ENCODE measurements at places on chromosomes 3 and 15.
A peak's percentile ranks its signal among the peaks of the same experiment; 100 is the strongest.

DNA sequence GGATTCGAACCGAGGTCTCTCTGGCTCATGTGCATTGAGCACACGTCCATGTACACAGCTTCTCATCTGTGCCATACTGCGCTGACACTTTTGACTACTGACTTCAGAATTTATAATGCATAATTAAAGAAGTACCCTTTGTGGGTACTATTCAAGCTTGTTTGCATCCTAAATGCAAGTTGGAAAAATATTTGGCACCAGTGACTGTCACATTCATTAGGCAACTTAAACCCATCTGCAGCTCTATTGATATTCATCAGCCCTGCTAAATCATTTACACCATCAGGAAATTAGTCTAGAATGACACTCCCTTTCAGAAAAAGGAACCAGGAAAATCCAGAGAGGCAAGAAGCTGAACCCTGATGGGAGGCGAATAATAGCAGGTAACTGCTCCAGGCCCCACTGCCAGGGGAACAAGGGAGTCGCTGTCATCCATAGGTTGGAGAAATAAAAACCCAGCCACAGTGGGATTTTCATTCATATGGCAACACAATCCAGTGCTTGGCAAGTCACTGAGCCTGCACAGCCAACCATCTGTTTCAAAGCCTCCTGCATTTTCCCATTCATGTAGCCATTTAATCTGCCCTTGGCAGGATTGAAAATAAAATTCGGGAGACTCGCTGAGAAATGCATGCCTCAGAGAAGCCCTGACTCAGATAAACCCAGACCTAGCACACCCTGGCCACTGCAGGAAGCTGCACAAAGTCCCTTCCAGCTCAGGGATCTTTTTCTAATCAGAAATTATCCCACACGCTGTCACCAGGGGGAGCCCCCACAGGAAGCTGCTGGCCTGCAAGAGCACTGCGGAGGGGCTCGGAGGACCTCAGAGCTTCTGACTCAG is 103.0 kb upstream of the VEPH1 start:
- peak; percentile 58 for DNase-seq

DNA sequence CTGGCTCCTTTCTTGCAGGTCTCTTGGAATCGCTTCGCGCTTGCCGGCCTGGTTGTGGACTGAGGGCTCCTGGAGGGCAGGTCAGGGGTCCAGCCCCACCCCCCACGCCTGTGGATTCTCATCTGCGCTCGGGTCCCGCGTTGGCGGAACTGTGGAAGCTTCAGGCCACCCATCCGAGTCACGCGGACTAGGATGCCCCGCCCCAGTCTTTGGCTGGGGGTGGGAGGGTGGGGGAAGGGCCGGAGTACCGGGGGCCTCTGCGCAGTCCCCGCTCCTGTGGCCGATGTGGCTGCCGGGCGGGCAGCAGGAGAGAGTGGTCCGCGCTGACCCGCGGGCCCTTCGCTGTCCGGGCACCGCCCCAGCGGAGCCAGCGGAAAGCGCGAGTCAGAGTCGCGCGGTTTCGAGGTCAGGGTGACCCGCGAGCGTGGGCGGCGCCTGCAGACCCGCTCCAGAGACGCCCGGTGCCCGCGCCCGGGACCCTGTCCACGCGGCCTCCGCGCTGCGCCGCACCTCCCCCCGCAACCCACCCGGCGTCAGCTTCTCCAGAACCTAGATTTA is 114.2 kb downstream of the KLF13 start:
- DNase-seq = no peak

DNA sequence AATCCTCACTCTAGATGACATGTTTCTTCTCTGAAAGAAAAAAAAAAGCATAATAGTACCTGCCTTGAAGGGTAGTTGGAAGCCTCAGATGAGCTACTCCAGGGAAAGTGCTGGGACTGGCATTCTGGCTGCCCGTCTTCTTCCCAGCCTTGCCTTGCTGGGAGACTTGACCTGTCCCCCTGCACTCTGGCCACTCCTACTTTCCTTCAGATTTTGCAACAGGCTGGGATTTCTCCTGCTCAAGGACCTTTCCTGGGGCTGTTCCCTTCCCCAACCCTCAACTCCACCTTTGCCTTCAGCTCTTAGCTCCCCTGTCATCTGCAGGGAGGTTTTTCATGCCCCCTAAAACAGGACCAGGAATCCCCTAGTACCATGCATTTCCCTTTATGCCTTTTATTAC is 609.9 kb upstream of the CFAP20DC start:
- no peak for DNase-seq

DNA sequence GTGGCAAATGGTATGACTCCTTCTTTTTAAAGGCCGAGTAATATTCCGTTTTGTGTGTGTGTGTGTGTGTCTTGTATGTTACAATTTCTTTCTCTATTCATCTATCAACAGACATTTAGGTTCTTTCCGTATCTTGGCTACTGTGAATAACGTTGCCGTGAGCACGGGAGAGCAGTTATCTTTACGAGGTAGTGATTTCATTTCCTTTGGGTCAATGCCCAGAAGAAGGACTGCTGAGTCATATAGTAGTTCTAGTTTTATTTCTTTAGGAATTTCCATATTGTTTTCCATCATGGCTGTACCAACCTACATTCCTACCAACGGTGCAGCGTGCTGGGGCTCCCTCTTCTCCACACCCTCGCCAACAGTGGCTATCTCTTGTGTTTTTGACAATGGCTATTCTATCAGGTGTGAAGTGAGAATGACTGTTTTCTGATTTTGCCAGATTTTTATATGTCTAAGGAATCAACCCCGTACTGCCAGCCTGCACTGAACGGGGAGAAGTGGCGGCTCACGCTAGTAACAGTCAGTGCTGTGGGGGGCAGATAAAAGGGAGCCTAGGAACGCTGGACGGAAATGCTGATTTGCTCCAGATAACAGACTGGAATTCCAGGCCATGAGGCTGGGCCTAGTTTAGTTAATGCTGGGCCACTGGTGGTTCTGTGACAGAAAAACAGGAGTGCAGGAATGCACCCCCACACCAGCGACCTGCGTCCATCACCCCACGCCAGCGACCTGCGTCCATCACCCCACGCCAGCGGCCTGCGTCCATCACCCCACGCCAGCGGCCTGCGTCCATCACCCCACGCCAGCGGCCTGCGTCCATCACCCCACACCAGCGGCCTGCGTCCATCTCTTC is 168.1 kb downstream of the XXYLT1 start:
- peak; percentile 89 for DNase-seq

GRCh38 chr3:176274161-176274560 is 923.1 kb downstream of the TBL1XR1 start:
- no peak for DNase-seq

GRCh38 chr3:116238846-116239565 is 206.3 kb downstream of the LSAMP start:
- DNase-seq = no peak

DNA sequence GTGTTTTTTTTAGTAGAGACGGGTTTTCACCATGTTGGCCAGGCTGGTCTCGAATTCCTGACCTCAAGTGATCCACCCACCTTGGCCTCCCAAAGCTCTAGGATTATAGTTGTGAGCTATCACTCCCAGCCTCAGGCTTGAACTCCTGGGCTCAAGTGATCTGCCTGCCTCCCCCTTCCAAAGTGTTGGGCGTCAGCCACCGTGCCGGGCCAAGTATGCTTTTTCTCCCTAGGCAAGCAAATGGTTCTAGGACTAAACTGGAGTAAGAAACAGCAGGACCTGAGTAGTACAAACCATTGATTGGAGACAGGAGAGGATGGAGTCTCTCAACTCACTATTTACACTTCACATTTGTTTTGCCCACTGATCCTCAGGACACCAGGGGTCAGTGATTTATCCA is 4.6 kb upstream of the PTPN9 start:
- no peak for DNase-seq

DNA sequence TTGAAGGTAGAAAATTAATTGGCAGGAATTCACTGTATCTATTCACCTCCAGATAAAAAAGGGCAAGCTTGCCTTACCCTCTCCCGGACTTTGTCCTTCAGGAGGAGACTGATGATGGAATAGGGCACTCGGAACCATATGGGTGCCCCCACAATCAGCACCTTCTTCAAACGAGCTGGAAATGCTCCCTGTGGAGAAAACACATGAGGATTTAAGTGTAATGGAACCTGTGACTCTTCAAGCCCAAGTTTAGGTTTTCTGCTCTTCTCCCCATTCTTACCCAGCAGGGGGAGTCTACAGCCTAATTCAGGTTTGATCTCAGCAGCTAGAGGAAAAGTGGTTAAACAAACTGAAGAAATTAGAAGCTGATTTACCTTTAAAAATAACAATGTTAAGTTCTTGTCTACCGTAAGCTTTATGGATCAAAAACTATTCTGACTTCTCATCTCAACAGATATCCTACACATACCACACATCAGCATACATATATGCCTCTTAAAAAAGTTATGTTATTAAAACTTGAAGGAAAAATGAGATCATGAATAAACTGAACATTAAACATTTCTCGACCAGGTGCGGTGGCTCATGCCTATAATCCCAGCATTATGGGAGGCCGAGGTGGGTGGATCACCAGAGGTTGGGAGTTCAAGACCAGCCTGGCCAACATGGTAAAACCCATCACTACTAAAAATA is 57.5 kb upstream of the SIN3A start:
- DNase-seq = no peak

DNA sequence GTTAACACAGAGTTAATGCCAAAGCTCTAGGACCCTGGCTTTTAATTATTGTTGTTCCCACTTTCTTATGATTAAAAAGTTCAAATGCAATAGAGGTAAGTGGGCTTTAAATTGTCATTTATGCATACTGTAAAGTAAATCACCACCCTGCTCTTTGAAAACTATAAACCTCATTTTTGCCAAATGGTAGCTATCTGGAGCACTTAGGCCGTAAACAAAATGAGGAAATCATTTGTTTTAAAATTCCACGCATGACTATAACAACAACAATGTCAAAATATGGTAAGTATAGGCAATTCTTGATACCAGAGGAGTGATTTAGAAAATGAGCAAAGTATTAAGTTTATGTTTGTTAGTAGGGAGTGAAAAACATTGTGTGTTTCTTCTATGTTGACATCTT is 1.8 kb downstream of the UNC13C start:
- no peak for DNase-seq

DNA sequence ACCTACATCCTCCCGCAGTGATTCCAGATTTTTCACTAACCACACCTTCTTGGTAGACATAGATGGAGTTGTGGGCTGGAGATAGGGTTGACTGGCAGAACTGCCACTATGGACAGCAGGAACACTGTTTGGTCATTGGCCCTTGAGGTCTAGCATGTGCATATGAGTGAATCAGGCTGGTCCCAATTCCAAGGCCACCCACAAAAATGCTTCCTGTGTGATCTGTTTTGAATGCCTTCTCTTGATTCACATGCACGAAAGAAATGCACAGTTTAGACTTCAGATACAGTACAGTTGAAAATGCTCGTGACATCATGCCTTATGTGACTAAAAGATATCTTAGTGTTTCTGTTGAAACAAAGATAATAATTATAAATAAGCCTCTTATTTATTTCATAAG is 285.8 kb upstream of the SEMA6D start:
- peak; percentile 53 for DNase-seq

GRCh38 chr15:57553526-57553925 is 38.2 kb upstream of the MYZAP start:
- no peak for DNase-seq

All from HS-5 (cell line).